ENCODE measurements at places on chromosomes 4 and X.

DNA sequence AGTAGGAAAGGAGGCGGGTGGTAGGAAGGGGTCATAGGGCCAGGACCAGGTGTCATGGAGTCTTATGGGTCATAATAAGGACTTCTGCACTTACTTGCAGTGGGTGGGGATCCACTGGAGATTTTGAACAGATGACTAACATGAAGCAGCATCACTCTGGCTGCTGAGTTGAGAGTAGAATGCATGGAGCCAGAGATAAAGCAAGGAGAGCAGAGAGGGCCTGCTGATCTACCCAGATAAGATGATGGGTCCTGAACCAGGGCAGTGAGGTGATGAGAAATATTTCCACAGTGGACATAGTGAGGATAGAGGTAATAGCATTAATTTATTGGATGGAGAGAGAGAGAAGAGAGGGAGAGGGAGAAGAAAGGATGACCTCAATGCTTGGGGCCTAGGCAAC lies 48.0 kb downstream of the HCCS start:
- DNase-seq = no peak

DNA sequence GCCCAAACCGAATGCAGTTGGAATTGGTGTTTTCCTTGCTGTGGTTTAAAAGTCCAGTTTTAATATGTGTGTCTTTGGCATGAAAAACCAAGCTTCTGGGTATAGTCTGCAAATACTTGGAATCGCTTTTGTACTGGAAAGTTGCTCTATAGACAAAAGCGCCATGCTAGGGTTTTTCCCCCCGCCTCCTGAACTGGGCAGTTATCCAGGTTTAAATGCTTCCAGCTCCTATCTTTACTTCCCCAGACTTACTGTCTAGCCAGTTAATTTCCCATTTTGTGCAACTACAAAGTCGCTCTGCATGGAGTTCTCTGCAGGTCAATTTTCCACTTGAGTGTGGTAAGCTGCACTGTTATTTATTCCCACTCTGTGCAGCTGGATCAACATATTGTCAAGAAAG lies 2.7 kb downstream of the RASL11B start:
- peak; percentile 67 for DNase-seq

- DNase-seq = no peak
These were observed 61.1 kb upstream of the C1QTNF7 start for GRCh38 chr4:15366721-15367120.

GRCh38 chr4:60173103-60173502 lies 1027.0 kb upstream of the ADGRL3 start:
- DNase-seq = no peak

DNA sequence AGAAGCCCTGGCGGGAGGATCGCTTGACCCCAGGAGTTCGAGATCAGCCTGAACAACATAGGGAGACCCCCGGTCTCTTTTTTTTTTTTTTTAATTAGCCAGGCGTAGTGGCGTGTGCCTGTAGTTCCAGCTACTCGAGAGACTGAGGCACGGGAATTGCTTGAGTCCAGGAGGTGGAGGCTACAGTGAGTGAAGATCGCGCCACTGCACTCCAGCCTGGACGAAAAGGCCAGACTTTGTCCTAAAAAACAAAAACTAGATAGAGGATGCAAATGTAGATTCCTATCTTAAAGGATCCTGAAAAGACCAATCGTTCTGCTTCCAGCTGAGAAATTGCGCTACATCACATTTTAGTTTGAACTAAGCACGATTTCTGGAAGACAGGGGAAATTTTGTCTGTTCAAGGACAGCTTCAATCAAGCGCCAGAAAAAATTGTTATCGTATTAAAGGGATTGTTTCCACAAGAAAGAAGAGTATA lies 627 bp upstream of the HSD17B11 start:
- DNase-seq = no peak

- DNase-seq = no peak
These were observed 24.7 kb downstream of the OFD1 start for GRCh38 chrX:13759152-13759718.

DNA sequence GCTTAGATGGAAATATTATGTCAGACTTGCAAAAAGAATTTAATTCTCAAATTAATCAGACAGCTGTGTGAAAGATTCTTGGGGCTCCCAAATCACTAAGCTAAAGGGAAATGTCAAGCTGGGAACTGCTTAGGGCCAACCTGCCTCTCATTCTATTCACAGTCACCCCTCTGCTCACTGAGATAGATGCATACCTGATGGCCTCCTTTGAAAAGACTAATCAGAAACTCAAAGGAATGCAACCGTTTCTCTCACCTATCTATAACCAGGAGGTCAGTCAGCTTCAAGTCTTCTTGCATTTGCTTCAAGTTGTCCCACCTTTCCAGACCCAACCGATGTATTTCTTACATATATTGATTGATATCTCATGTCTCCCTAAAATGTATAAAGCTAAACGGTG lies 882.7 kb downstream of the CENPC start:
- no peak for DNase-seq

GRCh38 chr4:185255868-185256267 lies 46.5 kb downstream of the SNX25 start:
- no peak for DNase-seq

GRCh38 chr4:145760961-145761929 lies 81.3 kb downstream of the C4orf51 start:
- DNase-seq = no peak

- DNase-seq = peak; percentile 38
These were observed 10.3 kb downstream of the GNL3L start for GRCh38 chrX:54540289-54540688.

DNA sequence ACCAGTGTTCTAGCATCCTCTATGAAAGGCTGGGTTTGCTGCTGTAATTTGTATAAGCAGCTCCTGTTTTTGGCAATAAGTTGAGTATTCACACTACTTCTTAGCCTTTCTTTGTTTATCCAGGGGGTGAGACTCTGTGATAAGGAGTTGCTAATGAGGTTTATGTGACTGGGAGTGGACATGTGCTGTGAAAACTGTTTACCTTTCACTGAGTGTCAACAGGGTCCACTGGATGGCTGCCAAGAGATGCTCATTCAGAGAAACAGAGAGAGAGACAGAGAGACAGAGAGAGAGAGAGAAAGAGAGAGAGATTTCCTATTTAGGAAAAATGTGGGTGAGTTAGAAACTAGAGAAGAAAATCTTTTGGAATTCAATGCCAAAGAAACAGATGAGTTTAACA lies 233.9 kb downstream of the CHIC2 start:
- DNase-seq = no peak

DNA sequence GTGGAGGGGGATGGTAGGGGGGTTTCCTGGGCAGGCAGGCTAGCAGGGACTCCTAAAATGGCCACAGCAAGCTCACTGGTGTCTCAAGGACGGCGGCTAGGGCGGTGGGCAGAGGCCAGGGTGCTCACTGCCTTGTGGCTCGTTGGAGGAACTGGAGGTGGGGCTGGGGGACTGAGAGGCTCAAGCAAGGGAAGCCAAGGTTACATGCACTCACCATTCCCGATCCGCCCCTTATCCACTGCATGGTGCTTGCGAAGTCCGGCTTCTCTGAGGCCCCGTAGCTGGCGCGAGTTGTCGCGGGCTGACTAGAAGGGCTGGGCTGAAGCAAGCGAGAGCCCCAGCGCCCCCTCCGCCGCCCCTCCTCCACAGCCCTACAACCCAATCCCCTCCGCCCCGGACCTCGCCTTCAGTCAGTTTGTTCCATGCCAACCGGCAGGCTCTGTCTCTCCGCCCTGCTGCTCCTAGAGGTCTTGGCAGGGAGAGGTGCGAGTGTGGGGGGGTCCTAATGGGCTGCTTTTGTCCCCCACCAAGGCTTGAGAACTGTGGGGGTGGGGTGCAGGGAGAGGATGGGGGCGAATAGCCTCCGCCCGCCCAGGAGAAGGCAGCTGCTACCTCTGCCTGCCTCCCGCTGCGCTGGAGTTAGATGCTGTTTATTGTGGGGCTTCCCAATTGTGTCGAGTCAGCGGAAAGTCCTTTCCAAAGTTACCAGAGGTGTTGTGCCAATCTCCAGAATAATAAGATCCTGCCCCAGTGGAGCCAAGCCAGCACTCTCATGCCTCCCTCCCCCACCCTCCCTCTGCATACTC lies at the start of gene ARHGEF9:
ARHGEF9 (minus strand) TSS at position 313 of the 806 bp plus-strand sequence; CDS start at position 244, 69 bp downstream.
- peak; percentile 70 for DNase-seq

GRCh38 chr4:55742655-55743202 lies 76.9 kb upstream of the EXOC1L start:
- DNase-seq = peak; percentile 36

- no peak for DNase-seq
These were observed 848.1 kb upstream of the DIAPH2 start for GRCh38 chrX:95836517-95836916.

GRCh38 chr4:78710536-78710935 lies 65.6 kb upstream of the BMP2K start:
- no peak for DNase-seq

GRCh38 chr4:90318193-90318592 lies 191.0 kb downstream of the CCSER1 start:
- peak; percentile 32 for DNase-seq

DNA sequence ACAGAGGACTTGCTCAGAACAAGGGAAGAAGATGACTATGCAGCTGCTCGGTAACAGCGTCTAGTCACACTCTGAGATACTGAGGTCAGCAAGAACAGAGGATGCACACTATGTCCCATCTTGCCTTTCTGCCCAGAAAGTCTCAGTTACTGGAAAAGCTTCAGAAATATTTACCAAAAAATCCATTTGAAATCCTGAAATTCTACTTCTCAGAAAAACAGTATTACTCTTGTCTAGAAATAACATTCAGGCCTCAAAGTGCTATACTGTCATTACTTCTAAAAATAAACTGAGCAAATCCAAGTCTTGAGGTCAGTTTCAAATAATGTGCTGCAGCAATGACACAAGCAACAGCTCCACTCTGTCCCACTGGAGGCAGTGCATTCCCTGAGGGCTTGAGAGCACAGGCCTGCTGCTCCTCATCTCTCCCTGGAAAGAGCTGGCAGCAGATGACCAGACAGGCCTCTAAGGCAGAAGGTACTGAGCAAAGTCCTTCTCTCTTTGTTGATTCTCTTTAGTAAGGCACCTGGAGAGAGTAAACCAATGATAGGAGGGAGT lies 76.9 kb downstream of the CAMK2D start:
- DNase-seq = peak; percentile 81

DNA sequence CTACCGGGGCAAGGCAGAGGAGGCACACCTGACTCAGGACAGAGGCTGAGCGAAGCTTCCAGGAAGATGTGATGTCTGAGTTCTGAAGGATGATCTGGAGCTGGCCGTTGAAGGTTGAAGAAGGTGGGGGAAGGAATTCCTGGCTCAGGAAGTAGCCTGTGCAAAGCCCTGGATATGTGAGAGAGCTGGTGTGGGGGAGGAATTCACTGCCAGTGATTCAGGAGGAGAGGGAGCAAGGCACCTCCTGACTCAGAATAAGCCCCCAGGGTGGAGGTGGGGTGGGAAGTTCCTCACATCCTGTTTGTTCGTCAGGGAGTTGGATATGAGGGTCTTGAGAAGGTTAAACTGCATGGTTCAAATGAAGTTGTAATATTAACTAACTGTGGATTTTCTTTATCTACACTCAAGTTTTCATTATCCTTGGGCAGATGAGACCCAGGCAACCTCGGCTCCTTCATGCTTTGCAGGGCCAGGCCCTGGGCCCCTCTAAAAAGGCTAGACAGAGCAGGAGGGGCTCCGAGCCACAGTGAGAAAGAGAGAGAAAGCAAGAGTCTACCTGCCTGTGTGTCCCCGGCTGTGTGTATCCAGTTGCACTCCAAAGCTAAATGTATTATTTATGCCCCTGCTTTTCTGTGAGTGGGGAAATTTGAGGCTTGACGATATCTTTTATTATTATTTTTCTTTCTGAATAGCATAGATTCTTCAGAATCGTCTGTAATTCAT lies 7.1 kb downstream of the NHSL2 start:
- DNase-seq = no peak

DNA sequence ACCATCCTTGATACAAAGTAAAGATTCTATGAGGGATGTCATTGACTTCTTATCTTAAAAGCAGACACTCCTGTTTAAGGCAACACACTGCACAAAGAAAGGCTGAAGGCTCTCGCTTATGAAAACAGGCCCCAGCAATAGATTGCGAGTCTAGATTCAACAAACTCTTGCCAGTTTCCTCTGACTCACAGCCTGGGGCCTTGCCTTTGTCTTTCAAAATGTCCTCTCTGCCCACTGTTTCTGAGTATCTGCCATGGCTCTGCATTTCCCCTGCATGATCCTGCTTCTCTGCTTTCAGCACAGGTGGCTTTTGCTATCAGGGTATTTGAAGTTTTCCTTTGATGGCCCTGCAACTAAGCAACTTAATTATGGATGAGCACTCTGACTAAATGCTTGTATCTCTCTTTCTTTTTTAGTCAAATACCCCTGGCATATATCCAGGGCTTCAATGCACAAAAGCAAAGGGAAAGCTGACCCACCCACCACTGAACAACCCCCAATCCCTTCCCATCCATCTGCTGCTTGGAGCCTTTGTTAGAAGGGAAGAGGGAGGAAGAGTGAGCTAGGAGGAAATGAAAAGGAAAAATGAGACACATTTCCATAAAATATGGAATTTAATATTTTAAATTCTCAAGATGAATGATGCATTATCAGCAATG lies 32.2 kb downstream of the NDP start:
- peak; percentile 16 for DNase-seq

DNA sequence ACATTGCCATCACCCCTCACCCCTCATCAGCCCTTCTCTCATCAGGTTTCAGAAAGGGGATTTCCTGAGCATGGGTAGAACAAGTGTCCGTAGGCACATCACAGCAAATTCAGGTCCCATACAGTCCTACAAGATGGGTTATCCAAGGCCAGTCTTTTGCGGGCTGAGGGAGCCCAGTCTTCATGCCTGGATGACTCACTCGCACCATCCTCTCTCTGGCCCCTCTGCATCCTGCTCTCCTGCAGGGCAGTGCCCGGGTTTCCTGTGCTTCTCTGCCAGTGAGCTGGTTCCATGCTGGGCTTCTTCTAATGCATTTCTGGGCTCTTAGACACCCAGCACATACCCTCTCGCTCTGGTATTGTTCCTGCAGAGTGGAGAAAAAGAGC lies 7.3 kb upstream of the INTS6L start:
- no peak for DNase-seq

DNA sequence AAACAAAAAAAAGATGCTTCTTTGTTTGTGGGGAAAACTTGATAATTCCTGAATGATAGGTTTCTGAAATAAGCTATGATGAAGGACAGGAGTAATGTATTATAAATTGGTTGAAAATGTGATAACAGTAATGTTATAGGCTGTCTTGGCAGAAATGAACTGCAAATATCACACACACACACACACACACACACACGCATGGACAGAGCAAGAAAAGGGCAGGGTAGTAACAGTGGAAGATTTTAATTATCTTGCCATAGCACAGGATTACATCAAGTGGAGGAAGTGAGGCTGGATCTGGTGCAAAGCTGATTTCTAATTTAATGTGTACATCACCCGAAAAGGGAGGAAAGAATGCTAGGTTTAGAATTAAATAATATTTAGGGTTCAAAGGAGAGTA lies 97.5 kb upstream of the CXXC4 start:
- DNase-seq = no peak

- DNase-seq = no peak
These were observed 31.2 kb downstream of the USP46 start for GRCh38 chr4:52627876-52628275.

GRCh38 chrX:22742174-22742573 lies 257.6 kb upstream of the DDX53 start:
- no peak for DNase-seq

DNA sequence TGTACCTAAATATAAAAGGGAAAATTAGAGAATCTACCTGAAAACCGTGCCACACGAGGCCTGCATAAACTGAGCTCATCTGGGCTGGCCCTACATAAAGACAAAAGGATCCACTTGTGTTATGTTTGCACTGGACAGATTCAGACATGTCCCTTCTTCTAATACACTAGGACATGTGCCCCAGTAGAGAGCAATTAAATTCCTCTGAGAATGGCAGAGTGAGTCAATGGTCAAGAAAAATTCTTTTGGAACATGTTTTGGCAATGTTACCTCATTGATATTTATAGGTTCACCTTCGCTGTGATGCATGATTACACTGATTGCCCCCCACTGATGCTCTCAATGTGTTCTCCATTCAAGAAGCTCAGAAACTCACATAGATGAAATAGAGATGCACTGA lies 95.2 kb downstream of the MANBA start:
- DNase-seq = no peak
